ENCODE measurements at places on chromosomes 5 and 9.

DNA sequence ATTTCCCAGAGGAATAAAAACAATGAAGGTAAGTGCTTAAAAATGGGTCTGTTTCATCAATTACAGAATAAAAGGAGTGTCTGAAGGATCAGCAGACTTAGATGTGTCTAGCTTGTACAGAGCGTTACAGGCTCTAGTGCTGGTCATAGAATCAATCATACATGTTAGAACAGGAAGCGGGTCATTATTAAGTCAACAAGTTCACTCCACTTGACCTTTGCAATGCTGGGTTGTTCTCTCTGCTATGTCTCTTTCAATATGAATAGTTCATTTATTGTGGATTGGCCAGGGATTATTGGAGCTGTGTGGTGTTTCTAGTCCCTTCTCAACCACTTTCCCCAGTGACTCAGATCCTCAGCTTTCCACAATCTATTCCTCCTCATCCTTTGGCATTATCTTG lies 20.7 kb upstream of the EGFLAM start:
- no peak for DNase-seq

DNA sequence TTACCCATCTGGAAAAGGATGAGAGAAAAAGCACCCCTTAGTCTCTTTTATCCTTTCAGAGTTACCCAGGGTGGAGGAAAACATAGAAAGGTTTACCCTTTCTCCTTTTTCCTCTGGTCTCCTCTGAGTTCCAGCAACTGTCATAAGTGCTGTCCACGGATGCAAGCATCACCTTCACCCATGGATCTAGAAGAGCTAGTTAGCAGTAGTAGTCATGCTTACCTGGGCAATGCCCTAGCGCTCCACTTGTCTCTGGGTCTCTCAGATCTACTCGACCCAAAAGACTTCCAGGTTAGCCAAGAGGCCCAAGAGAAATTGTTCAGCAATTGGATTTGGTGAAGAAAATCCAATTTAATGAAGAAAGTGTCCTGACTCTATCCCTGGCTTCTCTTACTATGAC lies 656.2 kb upstream of the PTPRD start:
- no peak for DNase-seq

GRCh38 chr5:90386099-90386710 lies 23.4 kb downstream of the CETN3 start:
- DNase-seq, result peak; percentile 28

- no peak for DNase-seq
These were observed 441.8 kb upstream of the RIOK2 start for GRCh38 chr5:97624886-97625285.

DNA sequence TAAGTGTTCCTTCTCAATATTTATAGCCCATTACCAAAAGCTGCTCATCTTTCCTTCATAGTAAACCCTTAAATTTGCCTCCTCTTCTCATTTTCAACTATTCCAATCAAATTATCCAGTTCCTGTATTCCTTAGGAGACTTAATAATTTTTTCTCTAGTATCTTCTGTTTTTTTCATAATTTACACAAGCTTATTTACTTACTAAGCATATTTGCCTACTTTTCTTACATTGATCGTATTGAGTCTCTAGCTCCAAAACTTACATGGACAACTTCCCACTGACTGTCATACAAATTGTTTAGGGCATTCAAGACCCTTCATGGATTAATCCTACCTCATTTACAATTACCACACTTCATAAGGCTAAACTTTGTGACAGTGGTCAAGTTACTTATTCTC lies 3.6 kb downstream of the CERT1 start:
- no peak for DNase-seq

DNA sequence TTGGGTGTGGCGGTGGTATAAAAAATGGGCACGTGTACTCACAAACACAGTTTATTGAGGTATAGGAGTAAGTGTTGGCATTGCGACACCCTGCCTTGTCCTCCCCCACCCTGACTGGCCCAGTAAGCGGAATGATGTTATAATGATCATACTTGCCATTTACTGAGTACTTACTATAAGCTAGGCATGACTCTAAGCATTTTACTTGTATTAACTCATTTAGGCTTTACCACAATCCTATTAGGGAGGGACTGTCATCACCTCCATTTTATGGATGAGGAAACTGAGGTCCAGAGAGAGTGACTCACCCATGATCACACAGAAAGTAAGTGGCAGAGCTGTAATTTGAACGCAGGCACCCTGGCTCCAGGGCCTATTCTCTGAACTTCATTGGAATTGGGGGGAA lies 2.3 kb downstream of the SMIM3 start:
- no peak for DNase-seq

GRCh38 chr9:89801742-89802670 lies 197.2 kb downstream of the GADD45G start:
- no peak for DNase-seq

- no peak for DNase-seq
These were observed 356.9 kb downstream of the NFIB start for GRCh38 chr9:13957089-13957488.

GRCh38 chr5:15741591-15741990 lies 241.6 kb downstream of the FBXL7 start:
- no peak for DNase-seq
